ENCODE measurements at places on chromosomes 1 and 21. TPM values are rescaled to one million over a fixed set of nuclear protein-coding genes. Genes with fewer than 3 reads are reported as not detected.

- DNase-seq, result no peak
These were observed 90.7 kb upstream of the WLS start for GRCh38 chr1:68322837-68323687.

- peak; percentile 66 for DNase-seq
These were observed 75.7 kb downstream of the UCHL5 start for GRCh38 chr1:192983349-192983980.

- peak; percentile 75 for DNase-seq
These were observed 1.1 kb downstream of the IGFN1 start for GRCh38 chr1:201191653-201192260.

GRCh38 chr21:42061195-42061985, 9.7 kb upstream of the UMODL1 start:
- DNase-seq, result peak; percentile 43

The AIM2 gene
- total RNA-seq, result 103 TPM

The KIAA1614 gene
- 0.02 TPM for total RNA-seq

The PRCC gene
- 84.4 TPM for total RNA-seq

The F5 gene
- total RNA-seq, result 81.5 TPM

Data from activated T-cell treated with anti-CD3 and anti-CD28 coated beads, Interleukin-2, amount 50 U/mL, for 72 hours (primary cell).